ENCODE measurements at places on chromosomes 12 and 14. TPM values are rescaled to one million over a fixed set of nuclear protein-coding genes. Genes with fewer than 3 reads are reported as not detected.

The PRORP gene
- total RNA-seq = 12.0 TPM

The EPYC gene
- not detected for total RNA-seq

The TAS2R9 gene
- total RNA-seq = not detected

The SFSWAP gene
- total RNA-seq = 34.9 TPM

The PIANP gene
- total RNA-seq = 0.29 TPM

The KRT6C gene
- total RNA-seq = not detected

The SERPINA4 gene
- total RNA-seq = not detected

The POTEM gene
- total RNA-seq = not detected

The SRRM4 gene
- not detected for total RNA-seq

- DNase-seq = no peak
Measured at GRCh38 chr12:76957301-76957700, 78.5 kb upstream of the CSRP2 start.

GRCh38 chr14:42806909-42807315, 1200.2 kb downstream of the LRFN5 start:
- DNase-seq = no peak

GRCh38 chr12:95943330-95943842, at the start of gene AMDHD1:
Gene AMDHD1, plus strand, starts transcription at chr12:95943331. Its CDS starts 68 bp downstream, at chr12:95943399.
- peak; percentile 20 for DNase-seq

DNA sequence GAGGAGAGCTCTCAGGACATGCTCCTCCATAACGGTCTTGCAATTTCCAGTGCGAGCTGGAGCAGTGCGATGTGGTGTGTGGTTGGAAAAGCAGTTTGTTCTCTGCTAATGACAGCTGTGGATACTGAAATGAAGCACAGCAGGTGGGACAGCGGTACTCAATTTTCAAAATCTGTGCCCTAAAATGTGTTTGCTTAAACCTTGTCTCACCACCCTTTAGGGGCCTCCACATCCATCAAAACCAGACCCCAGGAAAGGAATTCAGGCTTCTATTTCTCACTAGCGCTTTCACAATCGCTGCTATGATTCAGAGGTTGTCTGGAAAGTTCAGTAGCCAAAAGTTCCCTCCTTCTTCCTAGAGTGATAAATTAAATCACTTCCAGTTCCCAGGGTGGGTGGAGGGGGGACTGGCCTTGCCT, 440.8 kb downstream of the EGLN3 start:
- no peak for DNase-seq

GRCh38 chr14:105316968-105317510, 2.5 kb downstream of the PACS2 start:
- no peak for DNase-seq

GRCh38 chr12:123936956-123937706, 35.5 kb downstream of the CCDC92 start:
- DNase-seq = no peak

- no peak for DNase-seq
Measured at GRCh38 chr12:115466076-115466475, 782.1 kb upstream of the TBX3 start.

DNA sequence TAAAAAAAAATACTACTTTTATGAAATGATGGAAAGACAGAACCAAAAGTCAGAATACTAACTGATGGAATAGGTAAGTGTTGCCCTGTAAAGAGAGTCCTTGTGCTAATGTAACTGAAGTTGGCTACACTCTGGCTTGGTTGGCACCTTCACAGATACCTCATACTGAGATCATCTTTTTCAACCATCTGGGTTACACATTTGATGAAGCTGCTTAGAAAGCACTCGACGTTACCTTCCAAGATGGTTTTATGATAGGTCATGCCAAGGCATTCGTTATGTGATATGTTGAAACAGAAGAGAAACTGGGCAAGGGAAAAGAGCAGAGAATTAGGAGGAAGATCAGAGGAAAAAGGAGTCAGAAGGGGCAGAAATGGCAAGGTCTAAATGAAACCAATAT, 203.8 kb downstream of the ADAMTS20 start:
- DNase-seq = no peak

GRCh38 chr12:102964872-102965271, 7.4 kb downstream of the ASCL1 start:
- no peak for DNase-seq

DNA sequence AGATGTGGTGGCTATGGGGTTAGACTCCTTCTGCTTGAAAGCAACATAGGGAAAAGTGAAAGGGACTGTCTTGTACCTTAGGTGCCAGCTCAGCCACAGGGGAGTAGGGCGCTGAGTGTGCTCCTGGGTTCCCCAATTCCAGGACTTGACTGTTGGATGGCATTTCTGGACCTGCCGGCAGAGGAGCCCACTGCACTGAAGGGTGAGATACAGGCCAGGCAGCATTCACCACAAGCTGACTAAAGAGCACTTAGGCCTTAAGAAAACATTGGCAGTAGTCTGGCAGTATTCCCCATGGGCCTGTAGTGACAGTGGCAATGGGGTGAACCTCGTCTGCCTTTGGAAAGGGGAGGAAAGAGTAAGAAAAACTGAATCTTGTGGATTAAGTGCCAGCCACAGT, 67.1 kb upstream of the TMTC2 start:
- no peak for DNase-seq

DNA sequence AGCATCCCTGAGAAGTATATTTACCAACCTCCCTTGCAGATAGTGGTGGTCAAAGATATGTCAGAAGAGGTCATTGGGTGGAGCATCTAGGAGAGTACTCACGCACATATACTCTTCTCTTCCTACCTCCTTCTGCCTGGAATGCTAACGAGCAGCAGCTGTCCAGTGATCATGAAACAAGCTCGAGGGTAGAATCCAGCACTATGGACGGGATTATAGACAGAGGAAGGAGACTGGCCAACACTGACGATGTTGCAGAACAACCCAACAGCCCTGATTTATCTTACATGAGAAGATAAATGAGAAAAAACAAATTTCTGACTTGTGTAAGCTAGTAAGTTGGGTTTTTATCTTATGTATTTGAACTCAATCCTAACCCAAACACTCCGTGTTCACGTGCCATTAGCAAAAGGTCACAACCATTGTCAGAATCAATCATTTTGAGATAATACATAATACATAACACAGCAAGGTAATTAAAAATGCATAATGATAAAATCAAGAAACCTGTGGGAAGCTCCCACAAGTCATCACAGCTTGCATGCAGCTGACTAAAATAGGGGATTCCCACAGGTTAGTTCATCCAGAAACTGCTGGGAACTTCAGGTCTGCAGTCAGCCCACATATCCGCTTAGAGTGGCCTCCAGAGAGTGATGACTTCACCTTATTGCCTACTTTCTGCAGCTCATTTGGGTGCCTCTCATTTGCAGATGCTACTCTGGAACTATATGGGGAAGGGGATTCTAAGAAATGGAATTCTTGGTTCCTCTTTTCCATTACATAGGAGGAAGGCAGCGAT, 36.3 kb upstream of the STK38L start:
- no peak for DNase-seq

DNA sequence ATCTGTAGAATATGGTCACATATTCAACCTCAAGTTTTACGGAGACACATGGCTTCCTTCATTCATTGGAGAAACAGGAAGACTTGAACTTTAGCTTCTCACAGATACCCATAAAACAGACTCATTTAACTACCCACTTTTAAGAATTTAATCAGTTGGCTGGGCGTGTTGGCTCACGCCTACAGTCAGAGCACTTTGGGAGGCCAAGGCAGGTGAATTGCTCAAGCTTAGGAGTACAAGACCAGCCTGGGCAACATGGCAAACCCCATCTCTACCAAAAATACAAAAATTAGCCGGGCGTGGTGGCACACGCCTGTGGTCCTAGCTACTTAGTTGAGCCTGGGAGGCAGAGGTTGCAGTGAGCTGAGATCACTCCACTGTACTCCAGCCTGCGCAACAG, 64.7 kb upstream of the STAC3 start:
- DNase-seq = no peak

DNA sequence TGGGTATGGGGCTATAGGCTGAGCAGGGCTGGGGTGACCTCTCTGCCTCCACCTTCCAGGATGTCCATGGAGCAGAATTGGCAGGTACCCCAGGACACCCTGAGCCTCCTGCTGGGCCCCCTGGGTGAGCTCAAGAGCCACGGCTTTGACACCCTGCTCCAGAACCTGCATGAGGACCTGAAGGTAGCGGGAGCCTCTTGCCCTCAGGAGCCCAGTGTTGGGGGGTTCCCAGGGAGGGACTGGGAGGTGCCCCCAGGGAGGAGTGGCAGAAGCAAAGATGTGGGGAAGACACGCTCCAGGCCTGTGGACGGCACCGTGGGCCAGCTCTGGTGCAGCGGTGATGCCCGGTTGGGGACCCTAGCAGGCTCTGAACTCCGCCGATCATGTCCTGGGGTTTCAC, 8.3 kb downstream of the TNFAIP2 start:
- no peak for DNase-seq

- no peak for DNase-seq
Measured at GRCh38 chr12:94151582-94151981, 3.2 kb downstream of the PLXNC1 start.
